ENCODE measurements at places on chromosomes 7 and 10. TPM values are rescaled to one million over a fixed set of nuclear protein-coding genes. Genes with fewer than 3 reads are reported as not detected.

DNA sequence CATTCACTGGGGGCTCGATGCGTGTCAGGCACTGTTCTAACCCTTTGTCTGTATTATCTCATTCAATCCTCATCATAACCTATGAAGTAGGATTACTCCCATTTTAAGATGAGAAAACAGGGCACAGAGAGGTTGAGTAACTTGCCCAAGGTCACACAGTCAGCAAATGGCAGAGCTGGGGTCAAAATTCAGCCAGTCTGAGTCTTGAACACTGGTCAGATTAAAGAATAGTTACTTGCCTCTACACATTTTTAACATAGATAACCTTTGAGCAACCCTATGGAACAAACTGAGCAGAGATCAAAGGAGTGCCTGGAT is 27.2 kb downstream of the INSIG1 start:
- no peak for DNase-seq

GRCh38 chr10:126972635-126973414 is 67.6 kb downstream of the DOCK1 start:
- DNase-seq = peak; percentile 57

DNA sequence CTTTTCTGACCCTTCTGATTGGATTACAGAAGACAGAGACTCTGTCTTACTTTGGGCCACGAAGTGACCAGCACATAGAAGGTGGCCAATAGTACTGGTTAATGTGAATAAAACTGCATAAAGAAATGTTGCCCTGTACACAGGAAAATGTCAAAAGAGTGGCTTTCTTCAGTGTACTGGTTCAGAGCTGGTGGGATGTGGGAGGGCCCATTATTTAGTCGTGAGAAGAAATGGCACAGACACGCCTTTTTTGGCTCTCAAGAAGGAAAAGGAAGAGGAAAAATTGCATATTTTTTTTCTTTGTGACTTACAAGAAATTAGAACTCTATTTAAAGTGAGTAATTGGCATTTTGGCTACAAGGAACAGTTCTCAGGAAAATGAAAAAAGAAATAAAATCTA is 129.7 kb downstream of the DGKI start:
- DNase-seq = no peak

DNA sequence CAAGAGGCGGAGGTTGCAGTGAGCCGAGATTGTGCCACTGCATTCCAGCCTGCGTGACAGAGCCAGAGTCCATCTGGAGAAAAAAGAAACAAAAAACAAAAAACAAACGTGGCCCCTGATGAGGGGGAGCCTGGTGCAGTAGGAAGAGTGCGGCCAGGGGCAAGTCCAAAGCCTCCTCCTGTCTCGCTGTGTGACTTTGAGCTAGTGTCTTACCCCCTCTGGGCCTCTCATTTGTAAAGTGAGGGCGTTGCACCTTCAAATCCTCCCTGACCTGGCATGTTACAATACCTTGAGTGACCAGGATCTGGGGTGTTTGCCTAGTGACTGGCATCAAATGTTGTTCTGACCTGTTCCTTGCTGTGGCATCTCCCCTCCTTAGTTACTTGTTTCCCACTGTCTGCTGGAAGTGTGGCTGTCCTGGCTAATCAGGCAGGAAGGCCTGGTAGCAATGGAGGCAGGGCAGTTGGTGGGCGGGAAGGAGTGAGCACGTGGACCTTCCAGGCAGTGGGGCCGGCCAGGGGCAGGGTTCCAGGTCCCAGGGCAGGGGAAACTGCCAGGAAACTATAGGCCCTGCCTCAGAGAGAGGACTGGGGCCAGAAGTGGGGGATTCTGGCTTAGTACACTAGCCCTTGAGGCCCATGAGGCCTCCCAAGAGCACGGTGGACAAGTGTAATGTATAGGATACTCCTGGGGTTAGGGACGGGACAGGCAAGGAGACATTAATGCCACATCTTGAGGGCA is 24.5 kb upstream of the GOLGA7B start:
- no peak for DNase-seq

DNA sequence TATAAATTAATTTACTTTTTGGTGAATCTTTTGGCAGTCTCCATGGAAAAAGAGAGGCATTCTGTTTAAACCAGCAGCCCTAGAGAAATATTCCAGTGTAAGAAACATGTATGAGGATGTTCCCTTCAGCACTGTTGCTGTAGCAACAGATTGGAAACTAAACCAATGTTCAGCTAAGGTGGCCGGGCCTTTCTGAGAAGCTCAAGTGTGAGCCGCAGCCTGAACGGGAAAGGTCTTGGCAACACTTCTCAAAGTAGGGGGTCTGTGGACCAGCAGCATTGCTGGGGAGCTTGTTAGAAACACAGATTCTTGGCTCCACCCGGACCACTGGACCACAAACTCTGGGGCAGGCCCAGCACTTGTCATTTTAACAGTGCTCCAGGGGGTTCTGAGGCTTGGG is 36.2 kb downstream of the RAMP3 start:
- DNase-seq = no peak

DNA sequence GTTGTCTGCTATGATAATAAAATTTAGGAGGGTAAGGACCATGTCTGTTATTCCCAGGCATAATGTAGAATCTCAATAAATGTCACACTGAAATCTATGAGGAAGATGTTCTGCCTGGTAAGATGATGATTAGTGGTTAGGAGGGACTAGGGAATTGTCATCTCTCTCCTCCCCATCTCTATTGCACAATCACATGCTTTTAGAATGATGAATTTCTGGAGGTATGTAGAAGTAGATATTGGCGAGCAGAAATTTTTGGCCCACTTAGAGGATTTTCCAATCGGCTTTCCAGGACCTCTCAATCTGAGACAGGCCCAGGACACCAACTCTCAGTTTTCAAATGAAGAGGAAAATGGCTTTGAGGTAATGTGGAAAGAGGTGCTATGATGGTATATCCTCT is 2.0 kb upstream of the PITX3 start:
- DNase-seq = no peak

GRCh38 chr10:90589825-90590224 is 268.0 kb downstream of the HTR7 start:
- DNase-seq = no peak

DNA sequence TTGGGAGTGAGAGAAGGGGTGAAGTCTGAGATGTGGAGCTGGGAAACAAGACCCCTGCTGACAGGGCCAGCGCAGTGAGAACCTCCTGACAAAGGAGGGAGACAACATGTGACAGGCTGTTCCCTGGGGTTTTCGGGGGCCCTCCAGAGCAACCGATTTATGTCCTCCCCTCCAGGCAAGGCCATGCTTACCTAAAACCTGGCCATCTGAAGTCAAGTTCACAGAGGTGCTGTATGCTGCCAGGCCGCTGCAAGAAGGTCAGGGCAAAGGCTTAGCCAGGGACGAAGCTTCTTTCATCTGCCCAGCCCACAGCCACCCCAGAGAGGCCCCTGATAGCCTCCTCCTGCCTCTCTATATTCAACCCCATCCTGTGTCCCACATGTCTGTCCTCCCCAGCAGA is 20.6 kb downstream of the NPC1L1 start:
- no peak for DNase-seq

DNA sequence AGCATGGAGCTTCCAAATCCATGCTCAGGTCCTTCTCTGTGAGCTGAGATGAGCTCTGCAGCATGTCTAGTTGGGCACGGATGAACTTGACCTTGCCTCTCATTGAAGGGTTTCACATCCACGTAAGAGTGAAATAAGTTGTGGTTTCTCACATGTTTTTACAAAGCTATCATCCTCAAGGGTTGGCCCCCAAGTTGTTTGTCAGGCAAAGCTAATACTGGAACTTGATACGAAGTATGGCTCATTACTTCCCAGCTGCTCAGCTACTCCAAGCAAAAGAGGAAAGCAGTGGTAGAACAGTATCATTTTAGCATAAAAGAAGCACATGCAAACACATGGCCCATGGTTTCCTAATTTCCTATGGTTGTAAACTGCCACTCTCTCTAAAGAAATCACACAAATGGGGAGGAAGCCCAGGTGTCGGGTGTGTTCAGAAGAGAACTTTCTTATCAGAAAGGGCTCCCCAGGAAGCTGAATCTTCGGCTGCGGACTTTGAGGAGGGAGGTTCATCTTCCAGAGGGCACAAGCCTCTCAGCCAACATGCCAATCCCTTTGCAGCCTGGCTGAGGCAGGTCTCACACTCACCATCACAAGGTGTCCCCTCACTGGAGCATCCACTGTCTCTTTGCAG is 45.3 kb downstream of the PDLIM1 start:
- no peak for DNase-seq

- DNase-seq = no peak
Measured at GRCh38 chr10:29951441-29951931, 107.9 kb downstream of the JCAD start.

- DNase-seq = no peak
Measured at GRCh38 chr7:82528577-82529310, 85.2 kb upstream of the CACNA2D1 start.

DNA sequence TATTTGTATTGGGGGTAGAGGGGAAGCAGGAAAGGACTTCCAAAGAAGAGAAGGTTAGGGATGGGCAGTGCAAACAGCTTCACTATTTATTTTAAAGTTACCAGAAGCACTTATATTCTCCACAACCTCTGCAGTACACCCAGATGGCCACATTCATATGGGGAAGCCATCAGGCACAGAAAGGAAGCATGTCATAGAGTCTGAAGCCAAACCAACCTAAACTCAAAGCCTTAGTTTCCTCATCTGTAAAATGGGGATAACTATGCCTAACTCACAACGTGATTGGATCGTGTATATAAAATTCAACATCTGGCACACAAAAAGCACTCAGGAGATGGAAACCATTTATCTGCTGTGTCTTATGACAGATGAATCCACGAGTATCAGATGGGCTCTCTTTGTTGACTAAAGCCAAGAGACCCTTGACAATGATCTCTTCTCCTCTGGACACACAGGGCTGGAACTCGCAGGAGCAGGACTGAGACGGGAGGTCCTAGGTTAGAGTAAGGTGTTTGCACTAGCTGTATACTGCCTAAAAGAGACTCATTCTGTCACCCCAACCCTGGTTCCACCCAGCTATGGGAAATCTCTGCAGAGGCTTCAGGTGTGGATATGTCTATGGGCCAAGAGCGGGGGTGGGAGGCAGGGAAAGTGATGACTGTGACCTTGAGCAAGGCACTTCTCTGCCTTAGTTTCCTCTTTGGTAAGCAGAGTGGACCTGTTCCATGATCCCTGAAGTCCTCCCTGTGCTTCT is 1.8 kb downstream of the KIAA1549 start:
- no peak for DNase-seq

DNA sequence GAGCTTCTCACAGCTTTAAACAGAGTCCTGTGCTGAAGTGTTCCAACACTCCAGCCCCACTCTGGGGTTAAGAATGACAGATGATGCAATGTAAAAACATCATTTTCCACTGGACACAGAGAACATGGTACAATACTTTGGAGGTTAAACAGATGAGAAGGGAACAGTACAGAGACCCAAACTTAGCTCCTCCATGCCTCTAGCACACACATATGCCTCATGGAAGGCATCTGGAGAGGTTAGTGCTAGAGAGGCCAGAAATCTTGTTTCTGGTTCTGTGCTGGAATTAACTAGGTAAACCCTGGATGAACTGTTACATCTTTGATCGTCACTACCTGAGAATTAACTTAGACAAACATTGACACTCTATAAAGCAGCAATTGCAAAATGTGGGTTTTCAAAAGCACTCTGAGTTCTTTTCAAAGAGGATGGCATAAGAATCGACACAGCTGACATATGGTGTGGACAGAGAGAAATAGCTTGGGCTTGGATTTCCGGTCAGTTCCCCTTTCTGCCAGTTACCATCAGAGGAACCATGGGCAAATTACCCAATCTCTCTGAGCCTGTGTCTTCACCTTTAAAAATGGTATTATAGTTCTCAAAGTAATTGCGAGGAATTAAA is 81.9 kb downstream of the KCNMA1 start:
- DNase-seq = no peak

DNA sequence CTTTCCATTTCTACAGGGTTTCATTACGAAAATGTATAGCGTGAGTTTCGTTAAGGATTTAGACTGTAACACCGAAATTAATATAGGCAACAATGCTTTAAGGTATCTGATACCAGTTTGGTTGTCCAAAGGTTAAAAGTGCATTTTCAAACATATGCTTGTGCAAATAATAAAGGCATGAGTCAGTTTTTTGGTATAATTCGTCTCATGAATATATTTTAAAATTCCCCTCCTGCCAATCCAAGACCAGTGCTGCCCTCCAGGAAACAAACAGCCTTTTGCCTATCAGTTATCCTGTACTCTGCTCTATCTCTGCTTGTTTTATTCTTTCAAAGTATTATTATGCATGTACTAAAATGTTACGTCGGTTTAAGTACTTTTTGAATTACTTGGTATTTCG is 2.0 kb downstream of the LCOR start:
- no peak for DNase-seq

The OPN4 gene
- polyA plus RNA-seq = not detected

The MPP7 gene
- polyA plus RNA-seq = 6.9 TPM

The GIMAP8 gene
- 10.4 TPM for polyA plus RNA-seq
